ENCODE measurements at places on chromosomes 1 and 21.

DNA sequence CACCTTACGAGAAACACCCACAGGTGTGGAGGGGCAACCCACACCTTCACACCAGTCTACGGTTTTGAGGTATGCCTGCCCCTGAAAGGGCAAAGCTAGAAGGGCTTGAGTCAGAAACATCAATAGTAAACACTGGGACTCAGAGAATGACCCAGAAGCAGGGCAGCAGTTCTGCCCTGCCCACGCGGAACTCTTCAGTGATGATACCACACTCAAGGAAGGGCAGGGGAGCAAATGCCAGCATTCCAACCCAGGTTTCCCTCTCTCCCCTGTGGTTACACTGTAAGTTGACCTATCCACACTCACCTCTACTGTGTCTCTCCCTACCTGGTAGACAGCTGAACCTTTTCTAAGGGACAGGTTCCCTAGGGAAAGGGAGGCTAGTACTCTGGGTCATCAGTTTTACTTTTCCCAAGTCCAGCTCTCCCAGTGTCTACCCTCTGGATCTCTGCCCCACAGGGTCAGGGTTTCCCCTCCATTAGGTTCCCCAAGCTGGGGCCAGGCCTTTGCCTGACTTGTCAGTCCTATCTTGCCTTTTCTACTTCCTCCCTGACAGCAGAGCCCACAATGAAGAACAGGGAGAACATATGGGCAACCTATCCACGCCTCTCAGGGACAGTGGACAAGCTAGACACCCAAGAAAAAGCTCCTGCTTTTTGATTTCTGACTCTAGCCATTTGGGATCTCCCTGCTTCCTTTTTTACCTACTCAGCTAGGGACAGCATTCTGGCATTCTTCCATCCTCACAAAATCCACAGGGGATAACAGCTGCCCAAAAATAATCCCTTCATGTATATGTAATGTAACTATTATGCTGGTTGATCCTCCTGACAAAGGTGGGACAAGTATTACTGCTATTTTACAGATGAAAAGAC, 3.0 kb downstream of the F11R start:
- DNase-seq: no peak

GRCh38 chr1:201491896-201492511, 14.9 kb downstream of the CSRP1 start:
- DNase-seq: no peak

DNA sequence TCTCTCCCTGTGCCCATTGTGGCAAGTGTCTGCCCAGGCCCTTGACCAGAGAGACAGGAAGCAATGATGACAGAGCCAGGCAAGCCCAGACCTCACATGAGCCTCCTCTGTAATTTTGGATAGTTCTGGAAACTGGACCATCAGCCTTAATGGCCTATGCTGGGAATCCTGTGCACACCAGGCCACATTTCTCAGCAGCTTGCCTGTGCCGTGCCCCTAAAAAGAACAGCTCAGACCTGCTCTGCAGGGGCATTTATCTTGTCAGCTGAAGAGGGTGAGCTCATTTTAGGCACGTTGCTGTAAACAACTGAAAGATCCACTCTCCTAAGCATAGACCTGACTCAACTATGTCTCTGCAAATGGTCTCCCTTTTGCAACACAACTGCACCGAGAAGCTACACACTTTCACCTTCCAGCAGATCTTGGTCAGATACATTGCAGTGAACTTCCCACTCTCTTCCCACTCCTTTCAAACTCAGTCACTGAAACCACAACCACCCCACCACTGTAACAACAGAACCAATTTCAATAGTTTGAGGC, 53.5 kb upstream of the BACH1 start:
- DNase-seq: no peak

GRCh38 chr1:181044449-181044966, 10.7 kb downstream of the MR1 start:
- no peak for DNase-seq

- DNase-seq: no peak
Measured at GRCh38 chr1:35844826-35845225, 37.0 kb downstream of the AGO4 start.

GRCh38 chr1:81800695-81801650, at the start of gene ADGRL2:
ADGRL2 (plus strand) TSS chr1:81800934; CDS start chr1:81836985, 36,051 bp downstream.
- no peak for DNase-seq
